ENCODE measurements at places on chromosomes 13 and 19.

DNA sequence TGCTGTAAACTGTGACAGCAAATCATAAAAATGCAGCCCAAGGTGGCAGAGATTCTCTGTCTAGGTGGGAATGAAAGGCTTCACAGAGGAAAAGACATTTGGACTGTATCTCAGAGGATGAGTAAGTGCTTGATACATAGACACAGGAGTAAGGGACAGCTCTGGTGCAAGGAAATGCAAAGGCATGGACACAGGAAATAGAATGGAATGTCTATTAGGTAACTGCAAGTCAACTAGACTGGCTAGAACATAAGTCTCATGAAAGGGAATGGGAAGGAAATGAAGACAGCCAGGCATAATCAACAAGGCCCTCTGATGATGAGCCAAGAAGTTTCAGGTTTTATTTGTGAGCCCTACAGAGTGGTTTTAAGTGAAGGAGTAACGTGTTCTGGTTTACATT is 321.7 kb downstream of the SUCLA2 start:
- DNase-seq, result no peak

DNA sequence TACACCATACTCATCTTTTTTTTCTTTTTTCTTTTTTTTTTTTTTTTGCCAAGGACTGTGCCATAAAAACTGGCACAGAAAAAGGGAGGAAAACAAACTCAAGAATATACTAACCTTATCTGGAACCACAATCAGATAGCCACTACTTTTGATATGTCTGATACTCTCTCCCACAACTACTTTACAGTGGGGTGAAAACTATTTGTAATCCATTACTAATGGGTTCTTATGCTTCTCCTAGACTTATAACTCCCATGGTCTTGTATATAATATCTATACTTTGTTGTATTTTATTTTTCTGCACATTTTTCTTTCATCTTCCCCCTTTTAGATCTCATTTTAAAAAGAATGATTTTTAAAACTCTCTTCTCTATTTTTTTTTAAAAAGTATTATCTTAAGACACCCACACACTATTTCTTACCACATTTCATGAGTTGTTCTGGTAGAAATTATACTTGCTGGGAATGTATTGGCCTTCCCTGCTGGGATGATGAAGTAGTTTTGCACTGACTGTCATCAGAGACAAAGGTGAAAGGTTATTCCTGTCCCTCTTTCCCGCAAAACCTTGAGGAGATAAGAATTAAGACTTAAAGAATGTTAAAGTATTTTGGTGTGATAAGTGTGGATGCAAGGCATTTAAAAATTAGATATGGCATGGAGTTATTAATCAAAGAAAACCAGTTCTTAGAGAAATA is 146.7 kb upstream of the KLF12 start:
- DNase-seq, result no peak

- DNase-seq, result no peak
Observed at GRCh38 chr13:106393776-106394175, 141.7 kb downstream of the EFNB2 start.

- DNase-seq, result no peak
Observed at GRCh38 chr19:43524922-43525835, 1.8 kb downstream of the ETHE1 start.

Data from HS-27A (cell line).